HFF-Myc (cell line): ENCODE measurements at places on chromosomes 11 and 22.

- no peak for DNase-seq
These were observed 48.5 kb downstream of the GGTLC2 start for GRCh38 chr22:22692707-22693530.

- DNase-seq = no peak
These were observed 12.9 kb downstream of the OR51B6 start for GRCh38 chr11:5364214-5364613.

GRCh38 chr11:34609850-34610249 lies 11.0 kb upstream of the EHF start:
- no peak for DNase-seq

DNA sequence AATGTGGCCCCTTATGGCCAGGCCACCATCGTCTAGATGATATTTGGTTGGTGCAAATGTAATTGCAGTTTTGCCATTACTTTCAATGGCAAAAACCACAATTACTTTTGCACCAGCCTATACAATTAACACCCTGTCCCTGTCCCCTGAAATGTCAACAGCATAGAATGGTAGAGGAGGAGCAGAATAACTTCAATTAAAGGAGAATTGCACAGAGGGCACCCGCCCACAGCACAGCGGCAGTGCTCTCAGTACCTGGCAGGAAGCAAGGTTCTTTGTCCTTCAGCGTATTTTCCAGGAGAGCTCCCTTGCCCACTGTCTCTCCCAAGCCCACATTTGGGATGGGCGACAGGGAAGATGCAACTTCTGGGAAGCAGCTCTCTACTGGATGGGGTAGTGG lies 115.3 kb downstream of the TRIM29 start:
- DNase-seq = no peak

DNA sequence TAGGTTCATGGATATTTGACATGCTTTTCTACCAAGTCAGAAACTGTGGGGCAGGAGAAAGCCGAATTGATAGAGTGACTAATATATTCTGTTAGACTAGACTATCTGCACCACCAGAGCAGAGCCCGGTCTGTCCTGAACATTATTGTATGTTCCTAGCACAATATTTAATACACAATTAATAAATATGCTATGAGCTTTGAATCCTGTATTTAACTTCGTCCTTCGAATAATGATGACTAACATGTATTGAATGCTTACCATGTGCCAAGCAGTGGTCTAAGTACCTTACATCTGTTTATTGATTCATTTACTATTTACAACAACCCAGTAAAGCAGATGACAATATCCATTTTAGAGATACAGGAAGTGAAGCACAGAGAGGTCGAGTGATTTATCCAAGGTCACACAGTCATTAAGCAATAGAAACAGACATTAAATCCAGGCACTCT lies 44.8 kb upstream of the ANO3 start:
- no peak for DNase-seq

DNA sequence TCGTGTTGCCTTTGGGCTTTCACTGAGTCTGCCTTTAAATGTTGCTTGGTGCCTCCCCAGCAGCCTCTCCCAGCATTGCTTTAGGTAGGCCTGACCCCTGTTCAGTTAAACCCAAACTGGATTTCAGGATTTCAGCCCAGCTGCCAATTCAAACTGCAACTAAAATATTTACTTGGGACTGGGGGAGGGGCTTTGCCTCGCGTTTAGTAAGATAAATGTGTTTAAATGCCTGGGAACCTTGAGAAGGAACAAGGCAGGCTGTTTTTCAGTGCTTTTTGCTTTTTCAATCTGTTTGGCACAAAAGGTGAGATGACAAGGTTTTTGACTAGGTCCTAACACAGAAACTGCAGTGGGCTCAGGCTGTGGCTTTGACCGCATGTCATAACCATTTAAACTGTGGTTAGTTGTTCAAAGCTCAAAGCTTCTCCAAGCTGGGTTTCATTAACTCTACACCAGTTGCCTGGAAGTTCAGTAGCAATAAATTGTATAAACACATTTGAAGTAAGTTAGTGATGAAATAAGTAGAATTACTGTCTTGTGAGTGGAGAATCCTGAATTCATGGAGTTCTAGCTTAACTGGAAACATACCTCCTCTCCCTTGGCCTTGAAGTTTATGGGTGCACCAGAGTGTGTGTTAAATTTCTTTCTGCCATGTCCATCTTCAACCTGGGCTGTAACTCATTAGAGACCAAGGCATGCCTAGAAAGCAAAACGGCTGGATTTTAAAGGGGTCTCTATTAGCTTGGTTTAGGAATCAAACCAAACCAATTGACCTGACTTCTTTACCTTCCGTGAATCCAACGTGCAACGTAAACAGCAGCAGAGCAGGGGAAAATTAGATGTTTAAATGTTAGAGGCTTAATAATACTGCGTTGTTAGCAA lies 3.6 kb downstream of the PKNOX2 start:
- DNase-seq = peak; percentile 83

GRCh38 chr11:122703541-122704272 lies 48.2 kb downstream of the UBASH3B start:
- no peak for DNase-seq

- DNase-seq = no peak
These were observed 9.3 kb downstream of the SEC14L6 start for GRCh38 chr22:30537083-30537731.

DNA sequence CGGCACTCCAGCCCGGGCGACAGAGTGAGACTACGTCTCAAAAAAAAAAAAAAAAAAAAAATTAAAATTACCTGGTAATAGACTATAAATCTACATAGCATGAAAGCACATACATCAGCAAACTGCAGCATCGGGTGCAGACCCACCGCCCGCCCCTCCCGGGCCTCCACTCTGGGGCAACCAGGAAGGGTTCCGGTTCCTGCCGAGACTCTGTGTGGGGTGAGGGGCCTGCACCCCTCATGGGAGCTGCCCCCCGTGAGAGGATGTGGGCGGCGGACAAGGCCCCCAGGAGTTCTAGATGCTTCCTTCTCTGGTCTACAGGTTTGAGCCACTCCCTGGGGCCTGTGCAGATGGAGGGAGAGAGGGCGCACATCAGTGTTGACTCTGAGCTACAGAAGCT lies 9.1 kb downstream of the DRD4 start:
- no peak for DNase-seq

GRCh38 chr22:45136594-45136993 lies 27.1 kb upstream of the NUP50 start:
- DNase-seq = no peak

- DNase-seq = no peak
These were observed at the start of gene BBOX1 for GRCh38 chr11:27040302-27041115. BBOX1 (plus strand) TSS chr11:27040815; CDS start chr11:27055431, 14,616 bp downstream.

- no peak for DNase-seq
These were observed 179.1 kb upstream of the E2F8 start for GRCh38 chr11:19419808-19420207.

- DNase-seq = no peak
These were observed 2.2 kb downstream of the OR51E2 start for GRCh38 chr11:4695442-4695841.

DNA sequence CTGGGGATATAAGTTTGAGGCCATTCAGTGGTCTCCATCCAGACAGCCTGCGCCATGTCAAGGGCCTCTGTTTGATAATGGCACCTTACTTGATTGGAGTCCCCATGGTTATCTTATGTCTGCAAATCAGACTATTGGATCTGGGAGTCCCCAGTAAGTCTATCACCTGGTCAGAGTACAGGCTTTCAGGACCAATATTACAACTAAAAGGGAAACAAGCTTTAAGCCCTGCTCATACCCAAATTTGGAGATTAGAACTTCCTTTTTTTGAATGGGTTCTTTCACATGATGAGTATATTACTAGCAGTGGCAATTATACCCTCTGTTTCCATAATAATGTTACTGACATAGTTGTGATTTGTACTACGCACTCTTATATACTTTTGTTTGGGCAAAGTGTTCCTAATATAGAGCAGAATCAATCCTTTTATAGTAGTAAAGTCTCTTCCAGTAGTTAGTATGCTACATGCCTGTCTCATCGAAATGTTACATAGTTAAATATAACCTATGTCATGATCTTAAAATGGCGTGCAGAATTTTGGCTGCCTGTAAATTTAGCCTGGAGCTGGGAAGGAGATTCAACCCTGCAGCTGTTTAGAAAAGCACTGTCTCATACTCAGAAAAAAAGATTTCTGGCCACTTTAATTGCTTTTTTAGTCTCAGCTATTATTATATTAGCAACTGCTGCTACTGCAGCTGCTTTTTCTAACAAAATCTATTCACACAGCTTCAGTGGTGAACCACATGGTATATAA lies 4.9 kb downstream of the MS4A15 start:
- DNase-seq = no peak

GRCh38 chr11:61295596-61295926 lies 445 bp upstream of the VWCE start:
- no peak for DNase-seq

- DNase-seq = no peak
These were observed 44.9 kb upstream of the ARFGAP3 start for GRCh38 chr22:42901790-42902508.

- DNase-seq = peak; percentile 33
These were observed 296.8 kb downstream of the RAB38 start for GRCh38 chr11:87878373-87878825.

DNA sequence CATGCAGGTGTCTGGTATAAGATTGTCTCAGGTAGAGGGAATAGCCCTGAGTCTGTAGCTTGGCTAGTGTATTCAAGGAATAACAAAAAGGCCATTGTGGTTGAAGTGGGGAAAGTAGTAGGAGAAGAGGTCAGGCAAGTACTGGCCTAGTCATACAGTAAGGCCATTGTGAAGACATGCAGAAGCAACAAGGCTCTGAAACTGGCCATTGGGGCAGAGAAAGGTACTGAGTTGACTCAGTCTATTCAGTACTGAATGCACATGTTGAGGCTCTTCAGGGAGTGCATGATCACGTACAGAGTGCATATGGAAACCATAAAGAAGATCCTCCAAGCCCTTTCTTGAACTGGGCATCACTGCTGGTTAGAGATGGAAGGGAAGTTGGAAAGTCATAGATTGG lies 477.6 kb downstream of the SOX6 start:
- DNase-seq = no peak

GRCh38 chr11:16857186-16857585 lies 118.7 kb downstream of the C11orf58 start:
- DNase-seq = no peak
